ENCODE measurements at places on chromosomes 3 and 15.

DNA sequence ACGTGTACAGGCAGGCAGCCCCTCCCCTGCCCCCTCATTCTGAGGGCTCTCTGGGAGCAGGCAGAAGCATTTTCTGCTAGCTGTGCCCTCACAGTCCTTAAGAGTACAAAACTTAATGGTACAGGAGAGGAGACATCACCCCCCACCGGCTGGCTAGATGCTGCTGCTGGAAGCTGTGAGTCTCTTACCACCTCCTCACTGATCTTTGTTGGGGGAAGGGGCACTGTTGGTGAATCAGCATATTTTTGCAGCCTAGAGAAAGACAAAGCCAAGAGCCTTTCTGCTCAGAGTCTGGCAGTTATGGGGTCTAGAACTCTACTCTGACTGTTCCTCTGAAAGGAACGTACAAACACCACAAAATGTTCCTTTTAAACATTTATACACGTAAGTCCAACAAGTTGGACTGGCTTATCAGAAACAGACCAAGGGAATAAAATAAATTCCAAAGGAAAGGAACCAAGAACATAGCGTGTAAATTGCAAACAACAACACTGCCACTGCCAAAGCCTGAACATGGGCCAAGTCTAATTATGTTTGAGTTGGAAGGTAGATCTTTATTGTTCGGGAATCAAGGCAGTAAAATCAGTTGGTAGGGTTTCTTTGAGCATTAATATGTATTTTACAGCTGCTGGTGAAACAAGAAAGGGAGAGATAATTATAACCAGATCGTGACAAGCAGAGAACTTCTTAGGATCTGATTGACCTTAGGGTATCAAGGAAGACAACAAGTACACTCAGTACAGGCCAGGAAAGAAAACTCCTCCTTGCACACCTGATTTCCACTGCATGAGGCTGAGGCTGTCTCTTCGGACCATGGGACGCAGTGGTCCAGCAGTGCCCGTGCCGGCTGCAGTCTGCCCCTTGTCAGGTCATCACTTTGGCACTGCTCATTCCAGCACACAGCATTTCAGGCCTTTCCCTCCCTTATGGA is 27.4 kb downstream of the CLK3 start:
- DNase-seq, result peak; percentile 63

DNA sequence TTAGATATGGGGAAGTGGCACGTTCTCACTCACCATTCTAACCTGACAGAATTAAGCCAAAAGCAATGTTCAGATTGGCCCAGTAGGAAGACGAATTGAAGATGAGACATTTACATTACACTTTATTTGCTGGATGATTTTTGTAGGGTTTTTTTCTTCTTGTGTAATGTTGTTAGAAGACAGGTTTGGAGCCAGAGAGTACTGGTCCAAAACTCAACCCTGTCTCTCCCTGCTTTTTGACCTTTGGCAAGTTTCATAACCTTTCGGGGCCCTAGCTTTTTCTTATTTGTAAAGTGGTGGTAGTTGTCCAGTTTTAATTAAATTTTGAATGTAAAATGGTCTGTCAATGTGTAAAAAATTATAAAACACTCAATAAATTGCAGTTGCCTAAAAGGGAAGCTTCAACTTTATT is 29.5 kb downstream of the PDE8A start:
- no peak for DNase-seq

GRCh38 chr15:37095770-37096557 is 4.4 kb downstream of the MEIS2 start:
- DNase-seq, result peak; percentile 71

DNA sequence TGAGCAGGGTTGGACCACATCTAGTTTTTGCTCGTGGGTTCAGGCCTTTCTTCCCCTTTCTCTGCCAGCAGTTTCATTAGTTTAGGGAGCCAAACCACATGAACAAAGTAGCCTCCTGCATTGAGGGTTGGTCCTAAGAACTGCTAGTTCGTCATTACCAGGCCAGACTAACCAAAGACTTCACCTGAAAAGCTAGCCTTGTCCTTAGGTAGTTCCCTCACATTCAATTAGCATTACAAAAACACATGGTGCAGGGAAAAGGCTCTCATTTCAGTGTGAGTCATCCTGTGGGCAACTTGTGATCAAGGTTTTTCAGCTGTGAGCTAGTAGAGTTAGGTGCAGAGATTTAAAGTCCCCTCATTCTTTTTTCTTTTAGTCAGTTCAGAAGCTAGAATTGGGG is 279.3 kb upstream of the CTNNB1 start:
- DNase-seq, result peak; percentile 60

DNA sequence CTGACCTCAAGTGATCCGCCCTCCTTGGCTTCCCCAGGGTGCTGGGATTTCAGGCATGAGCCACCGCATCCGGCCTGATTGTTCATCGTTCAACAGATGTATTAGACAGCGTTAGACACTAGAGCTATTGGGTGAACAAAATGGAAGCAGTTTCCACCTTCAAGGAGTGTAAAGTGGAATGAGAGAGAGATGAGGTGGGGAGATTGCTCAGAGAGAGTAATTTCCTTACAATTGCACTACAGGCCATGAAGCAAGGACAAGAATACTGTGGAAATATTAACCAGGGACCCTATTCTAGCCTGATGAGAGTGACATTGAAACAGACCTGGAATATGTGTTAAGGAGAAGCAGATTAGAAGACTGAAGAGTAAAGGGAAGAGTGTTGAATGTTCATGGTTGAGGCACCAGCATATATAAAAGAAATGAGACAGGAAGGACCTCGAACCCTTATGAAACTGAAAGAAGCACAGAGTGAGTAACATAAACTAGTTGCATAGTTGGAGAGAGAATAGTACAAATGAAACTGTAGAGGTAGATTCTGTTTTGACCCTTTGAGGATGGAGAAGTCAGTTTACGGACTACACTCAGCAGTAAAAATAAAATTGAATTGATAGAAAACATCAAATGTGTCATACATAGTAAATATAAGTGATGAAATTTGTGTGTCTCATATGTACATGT is 7.2 kb downstream of the RTF1 start:
- DNase-seq, result no peak

- DNase-seq, result no peak
These were observed 36.4 kb downstream of the EIF3J start for GRCh38 chr15:44573386-44573785.

DNA sequence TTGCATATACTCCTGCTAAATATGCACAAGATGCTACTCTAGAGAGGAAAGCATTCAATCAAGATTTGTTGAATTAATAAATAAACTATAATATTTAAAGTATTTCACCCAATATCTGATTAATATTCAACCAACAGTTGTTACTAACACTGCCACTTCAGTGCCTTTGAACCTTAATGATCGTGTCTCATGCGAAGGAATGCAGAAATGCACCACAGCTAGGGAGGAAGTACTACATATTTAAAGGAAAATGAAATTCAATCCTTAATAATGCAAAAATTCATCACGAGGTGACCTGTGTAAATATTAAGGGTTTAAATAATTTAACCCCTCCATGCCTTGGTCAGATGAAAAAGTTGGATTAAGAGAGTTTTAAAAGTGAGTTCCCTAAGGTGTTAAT is 114.2 kb upstream of the DAZL start:
- DNase-seq, result no peak

Data from ELF-1 (cell line).